Cerebellum (tissue), 4 donors: ENCODE measurements at places on chromosomes 7 and 10.
A peak's percentile ranks its signal among the peaks of the same experiment; 100 is the strongest.

GRCh38 chr10:37623506-37623905 is 233.9 kb downstream of the ZNF248 start:
- no peak for DNase-seq

GRCh38 chr10:43227911-43228782 is 38.7 kb downstream of the RASGEF1A start:
- DNase-seq = no peak

DNA sequence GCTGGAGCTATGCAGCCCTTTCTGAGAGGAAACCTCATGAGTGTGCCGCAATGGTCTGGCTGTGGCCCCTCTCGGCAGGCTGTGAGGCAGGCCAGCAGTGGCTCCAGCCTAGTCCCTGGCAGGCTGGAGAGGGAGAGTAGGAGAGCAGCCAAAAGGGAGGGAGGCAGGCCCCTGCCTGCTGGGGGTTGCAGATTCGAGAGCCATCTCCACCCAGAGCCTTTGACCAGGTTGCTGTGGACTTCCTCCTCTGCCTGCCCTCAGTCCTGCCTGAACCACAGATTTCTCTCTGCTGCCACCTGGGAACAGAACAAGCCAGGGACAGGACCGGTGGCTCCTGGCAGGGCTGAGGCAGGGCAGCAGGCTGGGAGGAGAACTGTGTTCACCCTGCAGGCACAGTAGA is 13.9 kb downstream of the PAX2 start:
- no peak for DNase-seq

DNA sequence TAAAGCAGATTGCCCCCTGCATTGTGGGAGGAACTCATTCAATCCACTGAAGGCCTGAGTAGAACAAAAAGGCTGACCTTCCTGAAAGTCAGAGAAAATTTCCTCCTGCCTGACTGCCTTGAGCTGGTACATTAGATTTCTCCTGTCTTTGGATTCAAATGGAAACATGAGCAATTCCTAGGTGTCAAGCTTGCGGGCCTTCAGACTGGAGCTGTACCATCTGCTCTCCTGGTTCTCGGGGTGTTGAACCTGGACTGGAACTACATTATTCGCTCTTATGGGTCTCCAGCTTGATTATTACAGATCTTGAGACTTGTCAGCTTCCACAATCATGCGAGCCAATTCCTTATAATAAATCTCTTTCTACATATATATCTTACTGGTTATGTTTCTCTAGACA is 173.6 kb upstream of the STEAP4 start:
- DNase-seq = peak; percentile 58

DNA sequence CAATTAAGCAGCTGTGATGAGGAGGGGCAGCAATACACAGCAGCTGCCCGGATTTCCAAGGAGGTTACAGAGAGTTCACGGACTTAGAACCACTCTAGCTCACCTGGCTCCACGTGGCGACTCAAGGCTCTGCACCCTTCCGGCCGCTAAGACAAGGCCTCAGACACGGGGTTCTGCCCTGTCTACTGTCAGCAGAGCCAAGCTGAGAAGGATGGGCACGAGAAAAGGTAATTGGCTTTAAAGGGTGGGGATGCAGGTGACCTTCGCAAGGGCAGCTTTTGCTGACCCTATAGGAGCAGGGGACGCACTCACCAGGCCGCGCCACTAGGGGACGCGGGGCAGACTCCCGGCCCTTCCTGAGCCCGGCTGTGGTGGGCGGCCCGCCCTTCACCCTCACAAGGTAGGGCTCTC is 152.4 kb downstream of the KIF20B start:
- DNase-seq = no peak
